AG08395 (cell line): ENCODE measurements at places on chromosomes 5 and 9.

GRCh38 chr9:2059274-2059929 lies 44.3 kb downstream of the SMARCA2 start:
- DNase-seq, result no peak

DNA sequence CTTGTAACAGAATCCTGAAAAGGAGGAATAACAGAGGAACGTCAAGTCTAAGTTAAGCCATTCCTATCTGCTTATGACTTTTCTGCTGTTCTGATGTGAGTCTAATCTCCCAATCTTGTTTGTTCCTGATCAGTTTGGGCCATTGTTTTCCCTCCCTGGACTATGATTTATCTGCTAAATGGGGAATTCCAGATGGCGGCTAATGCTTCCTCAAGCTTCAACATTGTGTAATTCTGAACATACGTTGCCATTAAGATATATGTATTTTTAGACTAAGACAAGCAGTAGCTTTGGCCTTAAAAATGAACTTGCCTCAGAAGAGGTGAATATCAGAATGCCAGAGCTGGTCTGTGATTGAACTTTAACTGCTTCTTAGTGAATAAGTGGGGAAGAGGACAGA lies 142.7 kb downstream of the PRKACG start:
- no peak for DNase-seq

- DNase-seq, result no peak
Measured at GRCh38 chr5:6394429-6395101, 16.2 kb upstream of the MED10 start.

GRCh38 chr5:141605523-141606277 lies 13.1 kb downstream of the DIAPH1 start:
- peak; percentile 21 for DNase-seq

DNA sequence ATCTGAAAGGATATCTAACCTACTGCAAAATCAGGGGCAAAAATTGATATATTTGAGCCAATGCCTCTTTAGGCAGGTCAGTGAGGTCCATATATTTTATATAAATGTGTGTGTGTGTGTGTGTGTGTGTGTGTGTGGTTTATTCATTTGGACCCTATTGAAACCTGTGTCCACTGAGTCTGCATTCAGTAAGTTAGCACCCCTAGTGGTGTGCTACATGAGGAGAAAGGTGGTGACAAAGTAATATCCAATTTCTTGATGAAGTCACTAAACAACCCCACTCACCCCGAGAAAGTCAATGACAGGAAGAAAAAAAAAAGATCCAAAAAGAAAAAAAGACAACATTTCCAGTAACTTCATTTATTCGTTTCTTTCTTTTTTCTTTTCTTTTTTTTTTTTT lies 4.1 kb downstream of the FBXW11 start:
- DNase-seq, result peak; percentile 7
